ENCODE measurements at places on chromosomes 5 and 9. TPM values are rescaled to one million over a fixed set of nuclear protein-coding genes. Genes with fewer than 3 reads are reported as not detected.

The IFNA14 gene
- not detected for polyA plus RNA-seq

The MCTP1 gene
- 4.7 TPM for polyA plus RNA-seq

GRCh38 chr5:67094476-67095300 is 101.9 kb downstream of the CD180 start:
- DNase-seq = peak; percentile 29

DNA sequence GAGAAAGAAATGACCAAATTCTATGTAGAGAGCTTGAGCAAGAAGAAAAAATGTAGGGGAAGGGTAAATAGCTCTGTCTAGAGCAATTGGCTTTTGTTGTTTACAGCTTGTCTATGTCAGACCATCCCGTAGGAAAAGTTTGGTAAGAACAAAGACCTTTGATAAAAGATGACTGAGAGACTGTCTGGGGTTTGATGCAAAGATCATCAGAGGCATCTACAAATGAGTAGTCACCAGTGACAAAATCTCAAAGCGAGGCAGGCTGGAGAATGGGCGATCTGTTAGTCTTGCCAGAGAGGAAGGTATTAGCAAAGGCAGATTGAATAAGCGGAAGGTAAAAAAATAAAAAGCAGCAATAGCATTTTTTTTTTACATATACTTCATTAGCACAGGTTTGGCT is 125.0 kb upstream of the RASGRF2 start:
- DNase-seq = no peak

DNA sequence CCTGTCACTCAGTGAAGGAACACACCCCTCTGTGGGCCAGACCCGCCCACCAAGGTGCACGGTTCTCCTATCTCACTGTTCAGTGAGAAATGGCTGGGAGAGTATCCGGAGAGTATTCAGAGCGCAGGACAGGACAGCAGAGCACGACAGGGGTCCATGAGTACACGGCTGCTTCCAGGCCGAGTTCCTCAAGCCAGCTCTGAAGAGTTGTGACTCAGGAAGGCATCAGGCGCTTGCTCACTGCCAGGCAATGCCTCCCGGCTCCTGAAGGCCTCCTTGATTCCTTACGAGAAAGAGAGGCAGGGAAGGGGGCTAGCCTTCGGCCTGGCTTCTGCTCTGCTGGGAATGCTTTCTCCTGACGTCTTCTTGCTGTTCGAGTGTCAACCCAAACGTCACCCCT is 132.1 kb upstream of the PPP1R26 start:
- DNase-seq = no peak

The IRGM gene
- polyA plus RNA-seq = 0.46 TPM

The FGD3 gene
- polyA plus RNA-seq = 6.9 TPM

GRCh38 chr5:154647114-154647760 is 107.9 kb upstream of the LARP1 start:
- DNase-seq = no peak

The ANKRD33B gene
- 1.6 TPM for polyA plus RNA-seq

- DNase-seq = no peak
These were observed 318.4 kb upstream of the NMUR2 start for GRCh38 chr5:152723482-152723881.

- no peak for DNase-seq
These were observed 282.1 kb downstream of the CRB2 start for GRCh38 chr9:123637945-123638634.

GRCh38 chr9:95077053-95077765 is 240.3 kb downstream of the FANCC start:
- no peak for DNase-seq

The SLC45A2 gene
- polyA plus RNA-seq = 0.96 TPM

The BRD8 gene
- 86.8 TPM for polyA plus RNA-seq
